ENCODE measurements at places on chromosomes 4 and X.

- DNase-seq = peak; percentile 18
These were observed 27.2 kb downstream of the HTR2C start for GRCh38 chrX:114611018-114611619.

DNA sequence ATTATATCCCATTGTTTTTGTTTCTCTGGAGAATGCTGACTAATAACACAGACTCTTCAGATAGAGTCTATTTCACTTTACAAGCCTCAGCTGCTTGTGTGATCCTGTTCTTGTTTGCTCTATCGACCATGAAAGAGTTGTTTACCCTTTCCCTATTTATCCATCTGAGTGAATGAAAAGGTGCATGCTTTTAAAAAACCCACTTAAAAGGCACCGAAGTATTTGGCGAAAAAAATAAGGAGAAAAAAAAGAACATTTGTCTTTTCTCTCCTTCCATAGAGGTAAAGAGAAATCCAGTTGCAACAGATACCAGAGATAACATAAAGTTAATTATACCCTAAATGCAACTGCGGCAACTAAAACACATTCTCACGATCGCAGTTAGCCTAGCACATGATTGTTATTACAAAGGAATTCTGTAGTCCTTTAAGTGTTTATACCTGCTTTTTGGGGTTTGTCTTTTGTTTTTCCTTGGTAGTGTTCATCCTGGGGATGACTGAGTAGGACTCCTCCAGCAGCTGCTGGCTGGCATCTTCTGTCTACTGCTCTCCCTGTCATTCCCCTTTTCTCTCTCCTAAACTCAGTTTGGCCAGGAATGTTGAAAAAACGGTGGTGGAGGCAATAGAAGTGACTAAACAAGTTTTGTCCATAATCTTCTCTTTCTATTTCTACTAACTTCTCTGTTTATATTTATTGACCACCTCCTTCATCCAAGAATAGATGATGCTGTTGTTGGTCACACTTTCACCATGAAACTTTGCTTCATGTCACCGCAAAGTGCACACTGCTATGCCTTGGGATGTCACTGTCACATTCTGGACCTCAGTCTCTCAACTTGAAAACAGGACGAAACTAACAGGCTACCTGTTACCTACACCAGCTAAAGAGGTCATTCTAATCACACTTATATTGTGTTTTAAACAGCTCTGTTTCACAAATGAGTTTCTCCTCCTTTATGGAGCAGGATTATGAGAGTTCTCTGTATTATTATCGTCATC lies 41.9 kb upstream of the FRAS1 start:
- DNase-seq = no peak

DNA sequence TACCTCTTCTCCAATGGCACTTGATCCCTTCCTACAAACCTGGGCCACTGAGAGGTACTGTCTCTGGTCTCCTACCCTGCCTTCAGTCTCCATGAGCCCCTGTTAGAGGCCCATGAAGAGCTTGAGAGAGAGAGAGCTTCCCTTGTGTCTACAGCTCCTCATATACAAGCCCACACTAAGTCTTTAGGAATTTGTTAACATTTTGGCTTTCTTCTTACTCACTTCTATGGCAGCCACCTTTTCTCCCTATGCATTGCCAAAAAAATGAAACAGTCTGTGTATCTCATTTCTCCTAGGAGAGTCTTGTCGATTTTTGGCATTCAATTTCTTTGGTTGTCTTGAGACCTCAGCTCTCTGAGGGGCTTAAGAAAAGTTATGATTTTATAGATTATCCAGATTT lies 90.9 kb upstream of the LNX1 start:
- DNase-seq = peak; percentile 94

GRCh38 chr4:137981277-137981676 lies 260.9 kb downstream of the SLC7A11 start:
- peak; percentile 67 for DNase-seq

DNA sequence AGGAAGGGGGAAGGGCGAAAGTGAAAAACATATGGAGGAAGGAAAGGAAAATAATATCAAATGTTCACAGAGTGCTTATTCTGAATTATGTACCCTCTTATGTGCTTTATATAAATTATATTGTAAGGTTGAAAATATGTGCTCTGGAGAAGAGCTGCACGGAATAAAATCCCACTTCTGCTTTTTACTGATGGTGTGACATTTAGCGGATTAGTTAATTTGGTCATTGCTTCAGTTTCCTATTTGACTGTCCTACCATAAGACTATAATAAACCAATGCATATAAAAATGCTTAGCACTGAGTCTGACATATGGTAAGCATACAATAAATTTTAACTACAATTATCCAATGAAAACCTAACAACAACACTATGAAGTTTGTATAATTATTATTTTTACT lies 86.2 kb downstream of the NPFFR2 start:
- no peak for DNase-seq

GRCh38 chrX:70427365-70427764 lies 4.3 kb downstream of the GDPD2 start:
- no peak for DNase-seq

- no peak for DNase-seq
These were observed 311.6 kb upstream of the GALNT7 start for GRCh38 chr4:172857026-172857425.

DNA sequence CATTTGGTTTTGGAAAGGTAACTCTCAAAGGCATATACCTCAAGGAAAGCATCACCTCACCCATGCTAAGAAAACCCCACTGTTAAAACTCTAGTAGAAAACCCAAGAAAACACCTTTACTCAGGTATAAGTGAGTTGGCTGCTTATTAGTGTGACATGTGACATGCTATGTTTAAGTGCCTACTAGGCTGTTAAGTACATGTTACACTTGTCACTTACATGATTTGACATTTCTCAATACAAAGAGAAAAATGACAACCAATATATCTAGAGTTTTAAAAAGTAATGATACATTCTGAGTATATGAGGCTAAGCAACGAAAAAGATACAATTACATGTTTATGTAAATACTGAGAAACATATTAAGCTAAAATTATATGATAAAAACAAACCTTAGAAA lies 1548.3 kb upstream of the TENM3 start:
- DNase-seq = no peak

DNA sequence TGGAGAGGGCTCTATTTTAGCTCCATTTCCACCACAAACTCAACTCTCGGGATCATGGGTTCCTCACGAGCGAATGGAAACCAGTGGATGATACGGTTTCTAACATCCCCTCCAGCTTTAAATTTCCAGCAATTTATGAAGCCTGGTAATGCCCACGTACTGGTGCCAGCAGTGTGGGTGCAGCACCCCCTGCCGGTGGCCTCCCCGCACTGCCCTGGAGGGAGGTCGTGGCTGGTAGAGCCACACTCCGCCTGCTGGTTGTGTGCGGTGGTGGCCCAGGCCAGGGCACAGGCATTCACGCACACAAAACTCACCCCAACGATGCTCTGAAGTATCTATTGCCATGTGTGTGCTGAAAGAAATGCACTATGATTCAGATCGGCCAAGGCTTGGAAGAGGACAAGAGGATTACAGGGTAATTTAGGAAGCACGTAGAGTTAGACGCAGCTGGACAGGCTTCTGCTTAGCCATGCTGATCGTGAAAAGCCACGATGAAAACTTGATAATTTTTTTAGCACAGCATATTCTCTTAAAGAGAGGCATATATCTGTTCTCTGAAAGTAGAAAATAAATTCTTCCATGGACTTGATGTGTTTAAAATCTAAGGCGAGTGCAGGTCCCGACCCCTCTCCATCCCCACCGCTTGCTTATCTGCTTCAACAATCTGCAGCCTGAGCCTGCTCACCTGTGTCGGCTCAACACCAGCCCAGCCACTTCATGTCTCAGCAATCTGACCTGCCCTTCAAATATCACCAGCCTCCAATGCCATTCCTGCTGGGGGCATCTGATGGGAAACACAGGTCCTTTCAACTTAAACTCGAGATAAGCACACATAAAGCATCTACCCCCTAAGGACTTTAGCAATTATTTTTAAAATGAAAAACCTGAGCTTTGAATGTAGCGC lies 59.1 kb downstream of the SCD5 start:
- peak; percentile 43 for DNase-seq

- no peak for DNase-seq
These were observed 67.1 kb downstream of the ATXN3L start for GRCh38 chrX:13252726-13253125.

Data from fibroblast of upper back skin (primary cell).